ENCODE measurements at places on chromosomes 2 and 18.

DNA sequence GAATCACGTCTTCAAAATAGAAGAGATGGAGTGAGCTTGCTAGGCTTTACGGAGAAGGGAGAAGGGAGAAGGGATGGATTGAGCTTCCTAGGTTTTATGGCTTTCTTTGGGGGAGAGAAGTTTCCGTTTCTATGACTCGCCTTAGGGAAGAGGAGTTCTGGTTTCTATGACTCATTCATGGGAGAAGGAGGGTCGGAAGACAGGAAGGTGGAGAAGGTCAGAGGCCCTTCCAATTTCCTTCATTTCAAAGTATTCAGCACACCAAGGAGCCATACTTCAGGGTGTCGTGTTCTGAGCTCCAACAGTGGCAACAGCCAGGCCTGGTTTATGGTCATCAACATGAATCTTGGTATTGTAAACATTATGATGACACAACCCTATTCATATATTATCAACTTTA lies 284.7 kb upstream of the VWC2L start:
- DNase-seq: no peak

DNA sequence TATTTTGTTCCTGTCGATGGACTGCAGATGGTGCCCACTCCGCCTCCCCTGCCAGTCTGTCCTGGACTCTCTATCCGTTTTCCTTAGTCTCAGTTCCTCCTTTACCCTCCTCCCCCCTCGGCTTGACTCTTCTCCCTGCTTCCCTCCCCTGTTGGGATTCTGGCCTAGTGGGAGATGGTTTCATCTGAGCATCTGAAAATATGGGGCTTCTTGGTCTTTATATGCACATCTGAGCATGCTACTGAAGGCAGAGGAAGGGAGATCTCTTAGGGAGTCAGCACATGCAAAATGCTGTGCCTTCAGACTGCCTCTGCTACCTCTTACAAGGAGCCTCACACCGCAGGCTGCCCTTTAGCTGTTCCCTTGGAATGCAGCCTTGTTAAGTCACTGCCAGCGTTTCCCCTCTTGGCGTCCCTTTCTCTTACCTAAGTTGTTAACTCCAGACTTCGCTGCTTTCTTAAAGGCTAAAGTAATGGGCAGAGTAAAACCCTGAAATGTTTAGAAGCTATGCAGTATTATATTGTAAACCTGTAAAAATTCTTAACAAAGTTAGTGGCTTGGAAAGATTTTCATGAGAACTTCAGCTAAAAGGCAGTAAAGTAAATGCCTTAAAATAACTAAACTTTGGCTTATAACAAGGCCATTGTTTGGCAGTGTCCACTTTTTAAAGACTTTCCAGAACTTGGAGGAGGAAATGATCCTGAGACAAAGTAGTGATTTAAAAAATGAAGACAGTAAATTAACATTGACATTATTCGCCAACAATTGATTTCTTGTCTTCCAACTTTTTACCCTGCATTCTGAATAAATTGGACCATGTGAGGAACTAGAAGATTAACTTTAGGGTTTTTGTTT lies 49.8 kb downstream of the LDLRAD4 start:
- DNase-seq: no peak

DNA sequence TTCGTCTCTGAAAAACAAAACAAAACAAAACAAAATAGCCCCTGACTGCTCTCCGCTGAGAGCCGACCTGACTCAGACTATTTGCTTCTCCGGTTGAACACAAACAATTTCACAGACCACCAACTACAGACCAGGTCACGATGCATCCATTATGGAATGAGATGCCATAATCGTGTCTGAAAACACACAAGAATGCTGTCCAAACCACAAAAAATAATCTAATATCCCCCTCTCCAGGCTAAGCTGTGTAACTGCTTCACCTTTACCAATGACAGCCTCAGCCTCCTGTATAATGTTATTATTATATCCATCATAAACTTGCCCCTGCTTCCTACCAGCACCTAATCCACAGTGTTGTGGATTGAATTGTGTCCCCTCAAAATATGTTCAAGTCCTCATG lies 114.7 kb downstream of the DNAH6 start:
- DNase-seq: no peak

DNA sequence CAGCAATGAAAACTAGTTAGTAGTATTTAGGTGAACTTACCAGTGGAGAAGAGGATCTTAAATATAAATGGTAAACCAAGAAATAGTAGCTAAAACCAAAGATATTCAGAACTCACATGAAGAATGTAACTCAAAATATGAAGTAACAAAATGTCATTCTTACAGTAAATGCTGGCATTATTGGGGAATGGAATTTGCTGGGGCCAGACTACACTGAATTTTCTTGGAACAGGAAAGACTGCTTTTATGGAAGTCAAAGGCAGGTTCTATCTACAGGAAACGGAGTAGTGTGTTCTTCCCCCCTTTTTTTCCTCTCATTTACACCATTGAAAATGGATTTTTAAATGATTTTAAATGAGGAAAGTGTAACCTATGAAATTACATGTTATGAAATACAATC lies 188.7 kb downstream of the IKZF2 start:
- no peak for DNase-seq

DNA sequence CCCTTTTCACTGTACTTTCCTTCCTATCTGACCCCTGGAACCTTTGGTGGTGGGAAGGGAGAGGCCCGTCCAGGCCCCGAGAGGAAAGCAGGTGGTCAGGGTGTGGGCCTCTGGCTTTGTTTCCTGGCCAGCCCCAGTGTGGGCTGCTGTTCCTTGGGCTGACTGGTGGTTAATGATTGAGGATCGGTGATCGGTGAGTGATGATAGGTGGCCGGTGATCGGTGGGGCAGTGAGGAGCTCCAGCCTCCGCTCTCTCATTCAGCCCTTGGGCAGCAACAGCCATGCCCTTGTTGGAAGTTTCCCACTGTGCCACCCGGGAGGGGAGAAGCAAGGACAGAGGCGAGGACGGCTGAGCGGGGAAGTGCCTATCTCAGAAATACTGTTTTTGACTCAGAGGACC lies 7.3 kb downstream of the ACKR3 start:
- DNase-seq: no peak

DNA sequence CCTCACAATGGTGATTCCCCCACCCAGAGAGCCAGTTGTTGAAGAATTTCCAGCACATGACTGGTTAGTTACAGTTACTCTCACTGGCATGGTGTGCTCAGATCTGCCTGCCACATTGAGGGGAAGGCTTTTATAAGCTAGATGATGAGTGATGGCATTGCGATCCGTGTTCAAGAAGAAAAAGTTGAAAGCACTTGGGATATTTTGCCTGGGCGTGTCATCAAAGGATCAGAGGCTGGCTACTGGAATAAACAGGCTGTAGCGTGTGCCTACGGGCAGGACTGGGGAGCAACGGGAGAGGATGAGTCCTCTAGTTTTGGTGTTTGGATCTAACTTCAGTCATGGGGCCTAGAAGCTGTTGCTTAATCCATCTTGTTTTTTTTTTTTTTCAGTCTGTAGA lies 175.0 kb downstream of the SETBP1 start:
- DNase-seq: no peak

GRCh38 chr2:113231064-113231463 lies 47.7 kb downstream of the PAX8 start:
- no peak for DNase-seq

DNA sequence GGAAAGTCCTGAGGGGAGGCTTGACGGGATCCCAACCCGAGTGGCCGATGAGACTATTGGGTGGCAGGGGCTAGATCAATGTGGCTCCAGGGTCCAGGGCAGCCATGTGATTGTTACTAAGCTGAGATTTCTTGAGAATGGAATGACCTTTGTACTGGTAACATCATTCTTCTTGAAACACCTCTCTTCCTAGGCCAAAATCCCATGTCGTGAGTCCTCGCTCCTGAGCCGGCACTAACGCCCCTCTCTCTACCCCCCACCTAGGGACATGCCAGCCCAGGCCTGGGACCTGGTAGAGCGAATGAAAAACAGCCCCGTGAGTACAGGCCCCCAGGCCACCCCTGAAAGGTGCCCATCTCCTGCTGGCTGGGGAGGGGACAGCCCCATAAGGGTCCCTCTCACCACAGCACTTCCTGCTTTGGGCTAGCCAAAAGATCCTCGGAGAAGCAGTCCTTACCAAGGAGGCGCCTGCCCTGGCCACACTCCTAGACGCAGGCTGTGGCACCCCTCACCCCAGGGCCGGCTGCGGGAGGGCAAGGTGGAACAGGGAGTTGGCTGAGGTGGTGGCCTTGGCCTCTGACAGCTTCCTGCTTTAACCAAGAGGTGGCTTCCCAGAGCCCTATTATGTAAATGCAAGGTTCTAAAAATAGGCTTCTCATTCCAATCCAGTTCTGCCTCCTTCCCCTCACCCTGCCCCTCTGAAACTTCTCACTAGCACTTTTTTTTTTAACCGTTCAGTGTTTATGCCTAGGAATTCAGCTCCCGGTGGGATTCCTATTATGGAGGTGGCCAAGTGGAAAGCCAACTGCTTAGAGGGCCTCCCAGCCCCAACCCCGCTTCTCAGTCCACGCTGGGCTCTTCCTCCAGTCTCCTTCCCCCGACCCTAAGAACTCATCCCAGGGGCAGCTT lies 126.6 kb upstream of the PPP1CB start:
- peak; percentile 38 for DNase-seq

DNA sequence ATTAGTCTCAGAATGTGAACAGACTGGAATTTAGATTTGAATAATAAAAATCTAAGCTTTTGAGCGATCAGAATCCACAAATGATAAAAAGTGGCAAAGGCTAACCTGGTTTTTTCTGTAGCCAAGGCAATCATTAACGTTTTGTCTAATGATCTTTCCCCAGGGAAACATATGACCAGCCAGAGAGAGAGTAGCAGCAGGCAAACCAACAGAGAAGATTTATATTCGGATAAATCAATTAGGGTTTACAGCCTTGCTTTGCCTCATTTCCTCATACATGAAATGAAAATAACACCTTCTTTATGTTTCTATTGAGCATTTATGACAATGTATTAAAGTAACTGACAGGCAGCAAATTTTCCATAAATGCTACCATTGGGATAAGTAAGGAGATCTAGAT lies 14.5 kb downstream of the TIA1 start:
- no peak for DNase-seq

DNA sequence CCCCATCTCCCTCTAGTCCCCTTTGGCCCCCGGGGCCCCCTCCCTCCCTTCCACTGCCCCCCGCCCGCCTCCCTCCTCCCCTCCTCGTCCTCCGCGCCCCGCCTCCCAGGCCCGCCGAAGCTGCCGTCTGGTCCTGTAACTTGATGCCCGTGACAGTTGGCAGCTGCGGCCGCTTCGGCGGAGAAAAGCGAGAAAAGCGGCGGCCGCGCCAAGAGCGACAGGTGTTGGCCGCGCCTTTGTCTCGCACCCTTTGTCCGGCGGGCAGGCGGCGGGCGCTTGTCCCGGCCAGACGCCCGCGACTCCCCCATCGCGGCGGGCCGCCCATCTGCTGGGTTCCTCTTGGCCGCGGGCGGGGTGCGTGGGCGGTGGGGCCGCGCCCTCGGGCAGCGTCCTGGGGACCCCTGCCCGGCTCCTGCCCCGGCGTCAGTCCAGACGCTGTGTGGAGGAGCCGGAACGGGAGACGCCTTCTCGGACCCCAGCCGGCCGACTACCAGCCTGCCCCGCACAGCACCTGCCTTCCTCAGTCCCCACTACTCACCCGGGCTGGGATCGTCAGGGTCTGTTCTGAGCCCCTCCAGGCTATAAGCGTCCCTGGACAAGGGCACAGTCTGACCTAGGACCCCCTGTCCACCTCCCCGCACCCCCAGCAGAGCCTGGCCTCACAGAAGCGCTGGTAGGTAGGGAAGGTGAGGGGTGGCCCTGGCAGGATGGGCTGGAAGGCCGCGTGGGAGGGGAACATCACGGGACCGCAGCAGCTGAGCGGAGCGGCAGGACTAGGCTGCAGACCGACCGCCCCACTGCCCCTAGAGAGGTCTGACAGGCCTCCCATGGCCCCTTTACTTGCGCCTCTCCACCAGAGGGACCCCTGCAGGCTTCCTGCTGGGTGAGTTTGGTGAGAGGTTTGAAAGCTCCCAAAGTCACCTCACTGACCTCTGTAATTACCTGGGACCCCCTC lies 1.2 kb upstream of the HES6 start:
- no peak for DNase-seq

- no peak for DNase-seq
Observed at GRCh38 chr2:96701636-96702035, 38.2 kb downstream of the LMAN2L start.

GRCh38 chr2:54497763-54498680 lies 41.9 kb downstream of the SPTBN1 start:
- DNase-seq: no peak

All from stimulated activated CD8-positive, alpha-beta memory T cell treated with anti-CD3 and anti-CD28 coated beads, Interleukin-4, amount 100 ng/mL, for 24 hours (primary cell).